Panc1 (cell line): ENCODE measurements at places on chromosomes 12 and 14.

DNA sequence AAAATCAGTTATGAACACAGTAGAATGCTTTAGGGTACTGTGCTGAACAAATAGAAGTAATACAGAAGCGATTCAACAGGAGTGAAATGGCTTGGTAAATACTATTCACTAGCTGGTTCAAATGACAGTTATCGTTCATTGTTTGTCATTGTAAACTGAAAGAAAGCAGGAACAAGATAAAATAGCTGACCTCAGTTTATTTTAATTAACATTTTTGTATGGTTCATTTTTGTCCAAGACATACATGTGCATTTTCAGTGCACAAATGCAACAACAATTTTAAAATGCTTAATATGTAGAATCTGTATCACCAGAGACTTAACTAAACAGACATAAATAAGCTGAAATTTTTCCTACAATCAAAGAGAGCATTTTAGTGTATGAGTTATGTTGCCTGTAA, 49.9 kb downstream of the ALX1 start:
- no peak overlapping the region for H3K4me3 ChIP-seq
- no peaks in the 10 kb centered on the region for H3K4me1 ChIP-seq
- no peak overlapping the region for H3K27ac ChIP-seq
- H3K36me3 ChIP-seq, result no peaks in the 10 kb centered on the region
- DNase-seq, result no peak

DNA sequence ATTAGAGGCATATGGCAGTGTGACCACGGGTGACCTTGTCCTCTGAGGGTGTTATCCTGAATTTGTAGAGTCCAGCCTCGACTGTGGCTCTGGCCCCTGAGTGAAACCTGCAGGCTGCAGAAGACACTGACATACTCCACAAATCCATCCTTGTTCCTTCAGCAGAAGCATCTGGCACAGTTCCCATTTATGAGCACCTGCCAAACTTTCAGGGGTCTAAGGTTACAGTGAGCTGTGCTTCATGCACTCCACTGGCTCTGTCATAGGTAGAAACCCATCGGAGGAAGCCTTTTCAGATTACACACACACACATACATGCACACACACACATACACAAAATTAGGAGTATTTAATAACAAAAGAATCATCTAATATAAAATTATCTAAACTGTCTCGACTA, 13.6 kb upstream of the NUAK1 start:
- DNase-seq, result no peak
- no peaks in the 10 kb centered on the region for H3K36me3 ChIP-seq
- H3K27ac ChIP-seq, result no peak overlapping the region
- no peaks in the 10 kb centered on the region for H3K4me1 ChIP-seq
- H3K4me3 ChIP-seq, result no peak overlapping the region
- H3K27me3 ChIP-seq, result no peaks in the 10 kb centered on the region

- no peaks in the 10 kb centered on the region for H3K36me3 ChIP-seq
- no peak overlapping the region for H3K4me3 ChIP-seq
- H3K27ac ChIP-seq, result no peak overlapping the region
- no peaks in the 10 kb centered on the region for H3K4me1 ChIP-seq
- no peak for DNase-seq
- no peaks in the 10 kb centered on the region for H3K27me3 ChIP-seq
Measured at GRCh38 chr14:105767315-105767714, 240.9 kb downstream of the TMEM121 start.

GRCh38 chr14:61719344-61720293, 24.3 kb downstream of the HIF1A start:
- H3K4me3 ChIP-seq, result no peak overlapping the region
- H3K27me3 ChIP-seq, result no peaks in the 10 kb centered on the region
- H3K4me1 ChIP-seq, result no peaks in the 10 kb centered on the region; the same call in 1 of the 2 replicates
- H3K36me3 ChIP-seq, result peaks cover 3% of the 10 kb centered on the region

DNA sequence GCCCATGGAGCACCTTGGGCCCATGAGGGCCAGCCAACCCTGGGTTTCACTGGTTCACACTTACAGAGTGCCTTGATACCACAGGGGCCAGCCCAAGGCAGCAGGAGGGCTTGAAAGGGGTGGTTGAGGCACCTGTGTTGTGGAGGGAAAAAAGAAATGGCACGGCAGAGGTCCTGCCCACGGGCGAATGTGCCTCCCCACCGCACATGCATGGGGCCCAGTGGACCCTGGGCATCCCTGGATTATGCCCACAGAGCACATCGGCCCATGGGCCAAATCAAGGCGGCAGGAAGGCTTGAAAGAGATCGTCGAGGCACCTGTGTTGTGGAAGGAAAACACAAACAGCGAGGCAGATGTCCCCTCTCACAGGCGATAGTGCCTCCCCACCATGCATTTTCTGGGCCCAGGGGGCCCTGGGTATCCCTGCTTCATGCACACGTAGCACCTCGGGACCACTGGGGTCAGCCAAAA, 378.1 kb downstream of the ALG10 start:
- no peak overlapping the region for H3K27ac ChIP-seq
- no peak overlapping the region for H3K4me3 ChIP-seq
- no peak for DNase-seq

DNA sequence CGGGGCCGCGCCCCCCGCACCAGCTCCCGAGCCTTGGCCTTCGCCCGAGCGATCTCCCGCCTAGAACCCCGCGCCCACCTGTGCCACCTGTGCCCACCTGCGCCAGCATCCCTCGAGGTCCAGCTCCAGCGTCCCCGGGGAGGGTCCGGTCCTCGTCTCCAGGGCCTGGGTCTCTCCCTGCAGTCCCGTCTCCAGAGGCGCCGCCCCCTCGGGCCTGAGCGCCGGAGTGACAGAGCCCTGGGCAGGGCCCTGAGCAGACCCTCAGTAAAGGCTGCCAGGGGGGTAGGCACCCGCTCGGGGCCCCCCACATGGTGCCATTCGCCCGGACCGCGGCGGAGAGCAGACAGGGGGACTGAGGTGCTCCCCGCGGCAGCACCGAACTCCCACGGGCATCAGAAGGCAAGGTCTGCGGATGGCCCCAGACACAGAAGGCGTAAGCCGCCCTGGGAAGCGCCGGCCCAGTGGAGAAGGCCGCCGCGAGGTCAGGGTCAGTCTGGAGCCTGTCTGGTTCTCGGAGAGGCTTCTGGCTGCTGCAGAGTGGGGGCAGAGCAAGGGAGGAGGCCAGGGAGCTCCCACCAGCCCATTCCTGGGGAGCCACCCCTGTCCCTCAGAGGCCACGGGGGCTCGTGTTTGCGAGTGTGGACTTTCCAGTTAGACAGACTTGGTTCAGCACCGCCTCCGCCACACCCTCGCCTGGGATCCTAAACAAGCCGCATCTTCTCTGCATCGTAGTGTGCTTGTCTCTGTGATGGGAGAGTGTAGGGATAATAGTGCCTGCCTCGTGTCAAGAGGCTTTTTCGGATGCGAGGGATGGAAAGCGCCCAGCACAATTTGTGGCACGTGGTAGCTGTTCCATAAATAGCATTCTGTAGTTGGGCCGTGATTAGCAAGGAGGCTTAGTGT, 1.1 kb upstream of the PPP1R13B start:
- H3K4me1 ChIP-seq, result peaks cover 6% of the 10 kb centered on the region; the same call in 1 of the 2 replicates
- H3K27ac ChIP-seq, result peak overlapping the region; percentile 57; the same call in 1 of the 2 replicates
- H3K36me3 ChIP-seq, result no peaks in the 10 kb centered on the region
- no peaks in the 10 kb centered on the region for H3K27me3 ChIP-seq
- peak overlapping the region; percentile 55 for H3K4me3 ChIP-seq

- DNase-seq, result no peak
- H3K27me3 ChIP-seq, result no peaks in the 10 kb centered on the region
- peaks cover 3% of the 10 kb centered on the region; the same call in 1 of the 2 replicates for H3K36me3 ChIP-seq
- peak overlapping the region; percentile 70 for H3K4me3 ChIP-seq
- H3K4me1 ChIP-seq, result peaks cover 22% of the 10 kb centered on the region
- peak overlapping the region; percentile 91 for H3K27ac ChIP-seq
Measured at GRCh38 chr14:49766839-49767238, 1.1 kb upstream of the KLHDC2 start.

- no peak overlapping the region for H3K27ac ChIP-seq
Measured at GRCh38 chr12:127383281-127383680, 883.7 kb upstream of the TMEM132C start.

DNA sequence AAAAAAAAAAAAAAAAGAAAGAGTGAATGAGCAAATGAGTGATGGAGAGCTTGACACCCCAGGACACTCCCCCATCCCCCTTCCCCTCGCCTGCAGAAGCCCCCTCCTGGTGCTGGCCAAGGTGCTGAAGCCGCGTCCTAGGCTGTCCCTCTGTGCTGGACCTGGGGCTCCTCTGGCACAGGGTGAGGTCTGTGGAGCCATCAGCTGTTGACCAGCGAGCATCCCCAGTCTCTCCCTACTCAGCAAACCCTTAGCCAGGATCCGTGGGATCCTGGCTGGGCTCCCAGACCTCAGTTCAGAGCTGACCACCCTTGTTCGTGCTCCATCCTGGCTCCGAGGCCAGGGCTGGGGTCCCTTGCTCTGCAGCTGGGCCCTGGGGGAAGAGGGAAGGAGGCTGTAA, 5.4 kb upstream of the KIF26A start:
- no peaks in the 10 kb centered on the region for H3K36me3 ChIP-seq
- H3K4me1 ChIP-seq, result no peaks in the 10 kb centered on the region
- H3K27ac ChIP-seq, result no peak overlapping the region
- no peak overlapping the region for H3K4me3 ChIP-seq
- no peak for DNase-seq

DNA sequence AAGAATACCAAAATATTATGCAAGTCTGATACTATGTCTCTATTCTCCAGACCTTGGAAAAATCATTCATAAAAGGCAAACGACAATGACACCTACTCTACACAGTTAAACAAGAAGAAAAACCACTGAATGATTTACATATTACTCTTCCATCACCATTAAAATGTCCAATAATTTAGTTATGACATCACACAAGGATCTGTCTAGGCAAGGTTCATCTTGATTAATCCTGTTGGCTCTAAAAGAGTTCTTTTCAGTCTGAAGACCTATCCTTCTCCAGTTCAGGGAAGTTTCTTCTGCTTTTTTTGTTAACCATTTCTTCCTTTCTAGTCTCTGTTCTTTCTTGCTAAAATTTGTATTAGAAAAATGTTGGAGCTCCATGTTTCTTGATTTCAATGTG, 64.0 kb downstream of the OSBPL8 start:
- no peaks in the 10 kb centered on the region for H3K27me3 ChIP-seq
- no peak overlapping the region for H3K4me3 ChIP-seq
- H3K36me3 ChIP-seq, result no peaks in the 10 kb centered on the region
- H3K27ac ChIP-seq, result no peak overlapping the region

- H3K27ac ChIP-seq, result no peak overlapping the region
- DNase-seq, result no peak
- no peaks in the 10 kb centered on the region for H3K27me3 ChIP-seq
- H3K36me3 ChIP-seq, result no peaks in the 10 kb centered on the region
Measured at GRCh38 chr12:97257726-97258125, 204.9 kb upstream of the RMST start.

DNA sequence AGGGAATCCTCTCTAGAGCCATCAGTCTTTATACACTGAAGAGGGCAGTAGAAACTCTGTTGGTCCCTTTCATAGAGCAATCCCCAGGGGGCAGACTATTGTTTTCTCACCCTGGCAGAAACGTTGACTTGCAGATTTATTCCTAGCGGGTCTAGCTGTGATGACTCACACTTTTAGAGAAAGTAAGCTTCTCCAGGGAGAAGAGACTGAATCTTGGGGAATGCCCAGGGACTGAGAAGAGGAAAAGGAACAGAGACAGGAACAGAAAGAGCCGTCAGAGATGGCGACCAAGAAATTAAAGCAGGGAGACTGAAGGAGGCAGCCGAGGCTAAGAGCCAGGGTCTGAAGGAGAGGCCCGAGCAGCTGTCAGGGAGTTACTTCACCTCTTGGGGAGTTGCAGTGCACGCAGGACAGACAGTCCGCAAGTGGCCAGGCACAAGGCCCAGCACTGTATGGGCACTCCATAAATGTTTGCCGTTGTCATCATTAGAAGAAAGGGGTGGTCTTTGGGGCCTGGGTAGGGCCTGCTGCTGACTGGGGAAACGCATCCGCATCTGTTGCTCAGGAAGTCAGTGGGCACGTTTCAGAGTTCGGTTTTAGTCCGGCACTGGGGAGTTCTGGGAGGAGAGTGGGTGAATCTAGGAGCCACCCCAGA, 13.0 kb downstream of the PLEKHG6 start:
- H3K4me3 ChIP-seq, result no peak overlapping the region
- peaks cover 55% of the 10 kb centered on the region for H3K4me1 ChIP-seq
- peak overlapping the region; percentile 82 for H3K27ac ChIP-seq
- no peaks in the 10 kb centered on the region for H3K36me3 ChIP-seq

- no peaks in the 10 kb centered on the region for H3K36me3 ChIP-seq
- H3K4me1 ChIP-seq, result no peaks in the 10 kb centered on the region
- H3K27me3 ChIP-seq, result no peaks in the 10 kb centered on the region; the same call in 1 of the 2 replicates
- DNase-seq, result no peak
Measured at GRCh38 chr14:52051251-52051650, 17.6 kb downstream of the NID2 start.

- H3K36me3 ChIP-seq, result no peaks in the 10 kb centered on the region
- no peaks in the 10 kb centered on the region for H3K4me1 ChIP-seq
- H3K27ac ChIP-seq, result no peak overlapping the region
- DNase-seq, result no peak
- no peaks in the 10 kb centered on the region for H3K27me3 ChIP-seq
Measured at GRCh38 chr12:92046557-92047392, 98.9 kb downstream of the BTG1 start.

- no peaks in the 10 kb centered on the region for H3K36me3 ChIP-seq
- DNase-seq, result peak; percentile 36
- H3K27me3 ChIP-seq, result no peaks in the 10 kb centered on the region
- no peaks in the 10 kb centered on the region for H3K4me1 ChIP-seq
- no peak overlapping the region for H3K27ac ChIP-seq
- H3K4me3 ChIP-seq, result no peak overlapping the region
Measured at GRCh38 chr14:55373784-55374705, 37.6 kb downstream of the ATG14 start.

GRCh38 chr14:30242744-30243143, 315.1 kb upstream of the PRKD1 start:
- no peaks in the 10 kb centered on the region for H3K4me1 ChIP-seq
- no peaks in the 10 kb centered on the region for H3K36me3 ChIP-seq
- no peak overlapping the region for H3K4me3 ChIP-seq
- H3K27me3 ChIP-seq, result no peaks in the 10 kb centered on the region

DNA sequence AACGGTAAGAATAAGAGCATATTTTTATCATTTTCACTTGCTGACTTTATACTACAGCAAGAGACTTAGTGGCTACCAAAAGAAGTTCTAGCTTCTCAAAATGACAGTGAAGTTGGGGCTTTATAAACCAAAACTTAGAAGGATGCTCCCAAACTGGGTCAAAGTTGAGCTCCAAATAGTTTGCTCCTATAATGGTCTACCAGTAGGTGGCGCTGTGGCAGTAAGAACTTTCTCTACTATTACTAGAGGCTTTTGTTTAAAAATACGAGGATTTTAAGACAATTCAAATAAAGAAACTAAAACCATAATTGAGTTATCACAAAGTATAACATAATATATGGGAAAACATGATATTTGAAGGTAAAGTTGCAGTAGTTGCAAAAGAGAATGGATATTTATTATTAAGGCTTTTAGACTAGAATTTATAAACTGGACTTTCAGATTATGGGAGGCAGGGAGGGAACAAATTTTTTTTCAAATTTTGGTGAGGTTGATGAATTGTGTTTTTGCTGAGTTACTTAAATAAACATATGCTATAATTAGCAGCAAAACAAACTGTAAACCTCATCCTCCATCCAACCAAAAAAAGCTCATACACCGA, 75.0 kb downstream of the TGFB3 start:
- no peaks in the 10 kb centered on the region for H3K4me1 ChIP-seq
- no peaks in the 10 kb centered on the region for H3K36me3 ChIP-seq
- DNase-seq, result peak; percentile 18
- H3K27me3 ChIP-seq, result no peaks in the 10 kb centered on the region
- no peak overlapping the region for H3K27ac ChIP-seq
- no peak overlapping the region for H3K4me3 ChIP-seq

- no peaks in the 10 kb centered on the region for H3K36me3 ChIP-seq
- H3K27ac ChIP-seq, result no peak overlapping the region
- H3K27me3 ChIP-seq, result no peaks in the 10 kb centered on the region
- DNase-seq, result no peak
Measured at GRCh38 chr12:56935752-56936151, 1.5 kb upstream of the SDR9C7 start.
